ENCODE measurements at places on chromosomes 12 and 14.

DNA sequence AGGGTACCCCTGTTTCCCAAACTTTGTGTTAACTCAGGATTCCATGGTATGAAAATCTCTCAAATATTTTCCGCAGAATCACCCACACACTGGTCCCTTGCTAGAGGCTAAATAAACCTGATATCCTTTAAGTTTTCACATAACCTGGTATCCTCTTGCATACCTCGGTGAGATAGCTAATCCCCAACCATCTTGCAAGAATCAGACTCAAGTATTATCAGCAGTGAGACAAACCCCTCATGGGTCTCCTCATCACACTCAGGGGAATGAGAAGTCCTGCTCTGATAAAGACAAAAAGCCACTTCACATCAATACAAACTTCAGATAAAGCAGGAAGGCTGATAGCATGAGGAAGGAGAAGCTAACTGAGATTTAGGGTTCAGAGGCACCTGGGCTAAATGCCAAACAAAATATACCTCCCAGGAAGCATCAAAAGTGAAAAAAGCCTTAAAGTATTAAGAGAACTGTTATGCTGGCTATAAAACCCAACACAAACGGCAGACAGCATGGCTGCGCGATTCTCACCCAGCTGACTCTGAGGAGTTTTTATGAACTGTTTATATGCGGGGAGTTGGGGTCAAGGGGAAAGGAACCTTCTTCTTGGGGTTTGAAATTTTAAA is 96.5 kb downstream of the FOXN3 start:
- DNase-seq, result no peak

DNA sequence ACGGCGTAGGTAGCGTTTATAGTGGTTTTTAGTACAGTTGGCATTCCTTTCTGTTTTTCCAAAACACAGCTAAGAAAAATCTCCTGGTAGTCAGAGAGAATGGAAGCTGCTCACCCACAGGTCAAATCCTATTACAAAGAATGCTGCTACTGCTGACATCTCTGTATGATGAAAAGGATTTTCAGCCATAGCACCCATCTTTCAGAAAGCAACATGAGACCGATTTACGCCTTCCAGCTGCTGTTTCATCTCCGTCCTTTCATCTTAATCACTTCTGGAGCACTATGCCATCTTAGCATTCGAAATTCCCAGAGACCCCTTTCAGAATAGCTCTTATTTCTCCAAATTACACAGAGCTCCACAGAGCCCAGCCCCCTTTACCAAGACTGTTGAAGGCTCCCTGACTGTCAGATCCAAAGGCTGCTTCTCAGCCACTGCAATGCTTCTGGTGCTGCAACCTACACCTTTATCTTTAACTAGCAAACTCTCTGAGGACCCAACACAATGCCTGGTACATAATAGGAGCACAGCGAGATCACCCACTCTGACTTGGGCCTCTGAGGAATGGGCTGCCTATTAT is 211.8 kb downstream of the NEDD1 start:
- no peak for DNase-seq

GRCh38 chr14:96583569-96584041 is 81.4 kb downstream of the PAPOLA start:
- peak; percentile 38 for DNase-seq

DNA sequence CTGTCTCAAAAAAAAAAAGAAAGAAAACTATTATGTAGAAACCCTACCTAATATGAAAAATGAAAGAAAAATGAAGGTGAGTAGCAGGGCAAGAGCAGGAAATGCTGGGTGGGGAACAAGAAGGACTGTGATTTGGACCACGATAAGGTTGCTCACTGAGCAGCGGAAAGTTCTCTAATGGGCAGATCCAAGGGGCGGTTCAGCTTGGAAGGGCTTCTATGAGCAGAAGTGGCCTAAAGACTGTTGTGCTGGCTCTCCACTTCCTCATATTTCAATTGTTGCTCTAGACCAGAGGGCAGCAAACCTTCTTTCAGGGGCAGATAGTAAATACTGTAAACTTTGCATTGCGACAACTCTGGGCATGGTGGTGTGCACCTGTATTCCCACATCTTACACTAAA is 16.3 kb upstream of the NFYB start:
- DNase-seq, result no peak

- DNase-seq, result no peak
These were observed 54.1 kb downstream of the EP400 start for GRCh38 chr12:132003846-132004245.

DNA sequence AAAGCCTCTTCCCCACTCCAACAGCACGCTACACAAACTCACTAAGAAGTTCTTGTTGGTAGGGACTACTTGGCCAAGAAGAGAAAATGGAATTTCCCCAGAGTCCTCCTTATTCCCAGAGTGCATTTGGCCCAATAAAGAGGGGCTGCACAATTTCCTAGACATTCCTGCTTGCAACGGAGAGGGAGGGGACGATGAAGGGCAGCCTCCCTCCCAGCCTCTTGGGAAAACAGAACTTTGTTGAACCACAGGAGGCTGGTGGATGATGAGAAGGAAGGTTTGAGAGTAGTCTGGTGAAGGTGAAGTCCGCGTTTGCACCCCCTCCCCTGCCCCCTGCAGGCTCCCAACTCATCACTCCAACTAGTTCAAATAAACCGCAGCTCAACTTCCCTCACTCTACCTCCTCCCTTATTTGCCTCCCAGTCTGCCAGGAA is 19.1 kb upstream of the TBX3 start:
- no peak for DNase-seq

DNA sequence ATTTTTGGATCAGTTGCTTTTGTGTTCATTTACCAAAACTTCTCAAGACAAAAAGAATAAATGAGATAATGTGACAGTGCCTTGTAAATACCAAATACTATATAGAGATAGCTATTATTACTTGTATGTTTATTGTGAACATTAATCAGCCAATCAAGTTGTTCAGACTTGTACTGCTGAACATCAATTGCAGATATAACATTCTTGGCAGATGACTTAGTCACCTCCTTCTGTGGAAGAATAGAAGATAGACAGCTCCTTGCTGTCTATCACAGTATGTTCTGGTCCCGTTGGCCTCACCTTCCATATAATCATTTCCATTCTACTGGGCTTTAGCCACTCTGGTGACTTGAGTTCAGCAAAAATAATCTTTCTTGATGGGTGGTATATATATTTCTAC is 30.1 kb downstream of the PSEN1 start:
- no peak for DNase-seq

GRCh38 chr14:34450958-34451357 is 11.1 kb downstream of the SPTSSA start:
- DNase-seq, result no peak

GRCh38 chr12:8905546-8905945 is 8.8 kb upstream of the PHC1 start:
- DNase-seq, result no peak
